D721Med (cell line): ENCODE measurements at places on chromosomes 12 and 14.

DNA sequence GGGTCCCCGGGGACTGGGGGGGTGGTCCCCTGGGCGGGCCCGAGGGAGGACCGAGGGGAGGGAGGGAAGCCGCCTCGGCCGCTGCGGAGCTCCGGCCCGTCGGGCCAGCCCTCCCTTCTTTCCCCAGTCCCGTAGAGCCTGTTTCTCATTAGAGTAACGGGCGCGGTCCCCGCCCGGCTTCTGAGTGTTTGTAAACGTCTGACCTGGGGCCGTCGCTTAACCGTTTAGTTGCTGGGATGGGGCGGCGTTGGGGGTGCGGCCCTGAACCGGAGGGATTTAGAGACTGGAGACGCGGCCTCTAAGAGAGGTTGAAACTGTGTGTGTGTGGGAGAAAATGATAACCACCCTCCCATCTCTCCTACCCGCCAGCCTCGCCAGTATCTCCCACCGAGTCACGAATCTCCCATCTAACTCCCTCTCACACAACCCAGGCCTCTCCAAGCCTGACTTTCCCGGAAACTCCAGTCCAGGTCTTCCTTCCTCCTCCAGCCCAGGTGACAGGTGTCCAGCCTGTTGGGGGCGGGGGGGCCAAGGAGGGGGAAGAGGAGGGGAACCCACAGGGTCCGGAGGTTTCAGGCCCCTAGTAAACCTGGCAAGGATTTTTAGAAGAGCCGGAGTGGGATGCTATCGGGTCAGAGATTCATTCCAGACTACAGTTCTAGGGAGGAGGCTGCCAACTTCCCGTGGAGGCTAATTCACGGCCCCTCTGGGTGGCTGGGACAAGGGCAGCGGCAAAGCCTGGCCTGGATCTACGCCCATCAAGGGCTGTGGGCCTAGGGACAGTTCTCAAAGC lies 1.1 kb upstream of the NFATC4 start:
- DNase-seq = peak; percentile 47

- no peak for DNase-seq
These were observed 57.2 kb downstream of the LTBP2 start for GRCh38 chr14:74554742-74555362.

GRCh38 chr14:89141862-89142261 lies 275.2 kb downstream of the FOXN3 start:
- no peak for DNase-seq

- DNase-seq = no peak
These were observed 1.2 kb downstream of the RPLP0 start for GRCh38 chr12:120199595-120200306.

DNA sequence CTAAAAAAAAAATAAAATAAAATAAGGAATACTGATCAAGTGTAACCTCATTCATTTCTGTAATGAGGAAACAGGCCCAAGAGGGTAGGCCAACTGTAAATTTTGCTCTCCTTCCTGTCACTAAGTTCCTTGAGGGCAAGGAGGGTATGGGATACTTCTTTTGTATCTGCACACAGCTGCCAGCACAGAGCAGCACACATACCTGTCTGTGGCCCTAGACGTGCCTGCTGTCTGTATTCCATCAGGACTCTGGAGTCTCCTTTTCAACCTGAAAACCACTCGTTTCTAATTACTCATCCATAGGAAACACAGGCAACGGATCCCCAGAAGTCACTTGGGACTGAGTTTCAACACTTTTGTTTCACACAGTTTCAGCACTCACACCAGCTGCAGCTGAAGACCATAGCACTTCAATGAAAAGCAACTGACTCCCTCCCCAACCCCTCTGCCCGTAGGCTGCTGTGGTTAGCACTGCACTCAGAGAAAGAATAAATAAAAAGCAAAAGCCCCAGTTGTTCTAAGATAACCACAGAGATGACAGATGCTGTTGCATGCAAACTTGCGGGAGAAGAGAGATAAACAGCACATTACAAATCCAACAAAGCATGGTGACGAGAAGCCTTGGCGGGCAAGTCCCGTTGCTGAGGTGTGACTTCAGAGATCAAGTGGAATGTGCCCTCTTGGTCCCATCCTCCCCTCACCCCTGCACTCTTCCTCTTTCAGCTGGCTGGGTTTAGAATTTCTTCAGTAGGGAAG lies 24.9 kb downstream of the CRACR2A start:
- no peak for DNase-seq

GRCh38 chr12:110137786-110138185 lies 13.6 kb downstream of the IFT81 start:
- DNase-seq = no peak

- DNase-seq = no peak
These were observed 80.0 kb upstream of the RPH3A start for GRCh38 chr12:112711507-112711906.

GRCh38 chr14:62451221-62451620 lies 594.0 kb downstream of the KCNH5 start:
- DNase-seq = no peak
